ENCODE measurements at places on chromosomes 2 and 18.

DNA sequence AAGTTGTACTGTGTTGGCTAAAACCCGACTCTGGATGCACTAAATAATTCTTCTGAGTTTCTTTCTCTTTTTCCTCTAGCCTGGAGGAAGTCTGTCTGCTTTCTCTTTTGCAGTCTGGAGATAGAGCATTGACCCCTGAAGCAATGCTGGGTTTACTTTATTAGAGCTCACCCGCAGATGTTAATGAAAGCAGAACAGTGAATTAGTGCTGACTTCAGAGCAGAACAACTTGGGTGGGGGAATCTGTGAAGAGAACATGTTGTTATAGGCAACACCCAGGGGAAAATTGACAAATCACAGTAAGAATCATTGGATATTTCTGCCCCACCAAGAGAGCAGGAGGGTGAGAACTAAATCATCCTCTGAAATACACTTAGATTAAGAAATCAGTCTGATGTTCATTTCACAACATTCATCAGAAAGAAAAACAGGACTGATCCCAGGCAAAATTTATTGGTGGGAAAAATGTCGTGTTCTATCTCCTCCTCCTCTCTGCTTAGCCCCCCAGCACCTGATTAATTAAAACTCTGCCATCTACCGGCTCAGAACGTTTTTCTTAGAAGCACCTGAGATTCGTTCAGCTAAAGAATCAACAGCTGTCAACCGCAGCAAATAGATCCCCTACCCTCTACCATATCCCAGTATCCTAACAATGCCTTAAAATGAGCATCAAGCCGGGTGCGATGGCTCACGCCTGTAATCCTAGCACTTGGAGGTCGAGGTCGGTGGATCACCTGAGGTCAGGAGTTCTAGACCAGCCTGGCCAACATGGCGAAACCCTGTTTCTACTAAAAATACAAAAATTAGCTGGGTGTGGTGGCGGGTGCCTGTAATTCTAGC is 165.1 kb downstream of the FMNL2 start:
- DNase-seq, result no peak

DNA sequence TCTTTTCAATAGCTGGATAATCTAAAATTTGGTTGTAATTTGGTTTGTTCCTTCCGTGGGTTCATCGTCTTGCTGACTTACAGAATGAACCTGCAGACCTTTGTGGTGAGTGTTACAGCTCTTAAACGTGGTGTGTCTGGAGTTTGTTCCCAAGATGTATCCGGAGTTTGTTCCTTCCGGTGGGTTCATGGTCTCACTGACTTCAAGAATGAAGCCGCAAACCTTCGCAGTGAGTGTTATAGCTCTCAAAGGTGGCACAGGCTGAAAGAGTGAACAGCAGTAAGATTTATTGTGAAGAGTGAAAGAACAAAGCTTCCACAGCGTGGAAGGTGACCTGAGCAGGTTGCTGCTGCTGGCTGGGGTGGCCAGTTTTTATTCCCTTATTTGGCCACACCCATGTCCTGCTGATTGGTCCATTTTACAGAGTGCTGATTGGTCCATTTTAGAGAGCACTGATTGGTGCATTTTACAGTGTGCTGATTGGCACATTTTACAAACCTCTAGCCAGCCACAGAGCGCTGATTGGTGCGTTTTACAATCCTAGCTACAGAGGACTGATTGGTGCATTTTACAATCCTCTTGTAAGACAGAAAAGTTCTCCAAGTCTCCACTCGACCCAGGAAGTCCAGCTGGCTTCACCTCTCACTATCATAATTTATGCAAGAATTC is 16.6 kb downstream of the RALB start:
- DNase-seq, result peak; percentile 13

GRCh38 chr18:56238576-56238975 is 399.8 kb downstream of the TXNL1 start:
- DNase-seq, result no peak

- DNase-seq, result no peak
Observed at GRCh38 chr2:27710640-27711430, 47.1 kb downstream of the SLC4A1AP start.

- no peak for DNase-seq
Observed at GRCh38 chr2:152465541-152465940, 130.6 kb downstream of the FMNL2 start.

DNA sequence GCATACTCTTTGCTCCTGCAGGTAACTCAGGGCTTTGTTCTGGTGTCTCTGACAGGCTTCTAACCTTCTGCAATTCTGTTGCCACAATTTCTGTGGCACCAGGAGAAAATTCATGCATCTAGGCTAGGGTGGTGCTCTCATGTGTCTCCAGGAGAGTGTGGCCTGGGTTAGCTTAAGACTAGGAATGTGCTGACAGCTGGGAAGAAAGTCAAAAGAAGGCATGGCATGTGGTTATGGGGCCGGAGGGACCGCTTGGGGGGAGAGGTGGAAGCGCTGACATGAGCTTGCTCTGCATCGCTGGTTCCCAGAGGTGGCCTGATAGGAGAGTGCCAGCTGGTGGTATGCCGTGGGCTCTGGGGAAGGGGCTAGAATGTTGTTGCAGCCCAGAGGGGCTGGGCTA is 173.3 kb upstream of the TNP1 start:
- DNase-seq, result no peak

DNA sequence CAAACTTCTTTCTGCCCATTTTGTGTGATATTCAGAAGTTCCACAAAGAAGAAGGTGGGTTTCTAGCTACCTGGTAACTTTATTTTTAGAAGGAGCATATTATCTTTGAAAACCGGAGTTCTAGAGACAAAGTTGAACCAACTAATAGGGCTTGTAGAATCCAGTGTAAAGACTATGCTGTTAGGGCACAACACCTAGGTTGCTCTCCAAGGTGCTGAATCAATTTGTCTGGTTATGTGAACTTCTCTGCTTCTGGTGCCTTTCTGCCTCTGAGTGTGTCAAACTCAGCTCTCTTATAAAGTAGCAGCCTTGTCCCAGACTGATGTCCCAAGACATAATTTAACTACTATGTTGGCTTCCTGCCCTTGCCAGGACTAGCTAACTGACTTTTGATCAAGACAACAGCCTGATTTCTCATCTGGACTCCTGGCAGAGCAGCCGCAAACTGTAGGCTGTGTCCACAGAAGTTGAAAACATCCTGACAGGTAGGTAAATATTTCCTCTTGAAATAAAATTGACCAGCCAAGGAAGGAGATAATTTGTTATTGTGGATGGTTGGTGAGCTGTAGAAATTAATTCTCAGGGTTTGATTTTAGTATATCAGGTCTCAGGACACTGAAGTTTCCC is 119.4 kb downstream of the CYRIA start:
- peak; percentile 8 for DNase-seq

DNA sequence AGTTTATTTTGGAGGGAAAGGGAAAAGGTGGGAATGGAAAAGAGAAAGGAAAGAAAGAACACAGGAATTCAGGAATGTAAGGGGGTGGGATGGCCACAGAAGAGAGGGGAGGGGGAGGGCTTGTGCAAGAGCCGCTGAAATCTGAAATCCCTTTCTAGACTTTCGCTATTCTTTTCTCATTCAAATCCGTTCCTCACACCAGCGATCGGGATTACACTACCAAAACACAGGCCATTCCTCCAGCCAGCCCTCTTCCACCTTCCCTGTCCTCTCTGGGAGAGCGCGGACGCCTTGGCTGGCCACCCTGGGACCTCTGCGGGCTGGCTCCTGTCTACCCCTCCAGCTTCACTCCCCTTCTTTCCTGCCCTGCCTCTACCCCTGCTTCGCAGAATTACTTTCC is 102.3 kb downstream of the CDCA7 start:
- DNase-seq, result no peak

GRCh38 chr2:83565626-83566025 is 893.5 kb downstream of the SUCLG1 start:
- DNase-seq, result no peak

GRCh38 chr2:105950521-105951383 is 206.0 kb downstream of the NCK2 start:
- no peak for DNase-seq

DNA sequence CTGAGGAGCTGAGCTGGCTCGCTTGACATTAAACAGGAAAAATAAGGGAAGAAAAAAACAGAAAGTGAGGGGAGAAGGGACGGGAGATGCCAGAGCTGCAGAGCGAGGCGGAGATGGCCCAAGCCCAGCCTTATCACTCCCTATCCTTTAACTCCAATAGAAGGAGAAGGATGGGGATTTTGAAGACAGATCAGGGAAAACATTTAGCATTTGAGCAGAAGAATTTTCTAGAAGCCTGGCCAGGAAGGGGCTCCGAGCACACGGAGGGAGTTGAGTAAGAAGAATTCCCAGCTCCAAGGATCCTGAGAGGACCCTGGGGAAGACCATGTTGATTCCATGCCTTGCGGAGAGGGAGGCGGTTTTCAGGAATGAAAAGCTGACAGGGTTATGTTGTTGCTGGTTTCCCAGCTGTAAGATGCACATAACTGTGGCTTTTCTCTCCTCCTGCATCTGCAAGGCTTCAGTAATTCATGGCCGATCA is 35.6 kb downstream of the TWIST2 start:
- DNase-seq, result no peak

DNA sequence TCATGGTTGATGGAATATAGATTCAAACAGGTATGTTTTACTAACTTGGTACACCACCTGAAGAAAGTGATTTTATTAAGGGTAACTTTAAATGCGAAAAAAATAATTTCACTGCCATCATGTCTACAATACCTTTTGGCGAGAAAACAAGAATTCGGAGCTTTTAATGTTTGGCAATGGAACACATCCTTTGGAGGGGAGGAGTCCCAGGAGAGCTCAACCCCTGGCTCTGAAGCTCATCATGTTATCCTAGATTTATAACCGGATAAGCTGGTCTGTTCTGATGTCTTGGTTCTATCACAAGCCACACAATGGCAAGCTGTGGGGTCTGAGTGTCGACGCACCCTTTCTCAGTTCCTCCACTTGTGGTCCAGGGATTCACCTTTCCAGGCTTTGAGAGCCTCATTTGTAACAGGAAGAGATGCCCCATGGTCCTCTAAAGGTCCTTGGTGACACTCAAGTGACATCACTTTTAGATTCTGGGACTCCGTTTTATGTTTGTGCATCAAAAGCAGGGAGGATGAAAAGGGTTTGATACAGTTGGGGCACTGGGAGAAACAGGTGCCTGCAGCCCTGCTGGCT is 172.7 kb downstream of the BCL2 start:
- DNase-seq, result no peak

DNA sequence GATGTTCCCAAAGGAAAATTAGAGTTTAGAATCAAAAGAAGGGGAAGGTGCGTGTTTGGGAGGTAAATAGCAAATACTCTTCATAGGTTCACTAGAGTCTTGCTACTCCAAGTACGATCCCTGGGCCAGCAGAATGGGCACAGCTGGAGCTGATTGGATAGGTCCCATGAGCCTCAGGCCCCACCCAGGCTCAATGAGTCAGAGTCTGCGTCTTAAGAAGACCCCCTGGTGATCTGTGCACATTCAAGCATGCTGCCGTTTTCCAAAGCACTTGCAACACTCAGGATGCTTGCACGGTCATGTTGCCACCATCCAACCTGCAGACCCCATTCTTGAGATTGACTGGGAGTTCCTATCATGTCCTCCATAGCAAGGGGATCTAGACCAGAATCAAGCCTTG is 40.5 kb downstream of the ABCG8 start:
- no peak for DNase-seq

Data from naive thymus-derived CD4-positive, alpha-beta T cell (primary cell).